ENCODE measurements at places on chromosomes 2 and 18.

GRCh38 chr2:52510432-52510831, 1257.2 kb upstream of the CHAC2 start:
- DNase-seq, result no peak

GRCh38 chr2:171522052-171522787, at the start of gene CYBRD1:
Gene CYBRD1 (plus strand): TSS chr2:171522474. CDS start chr2:171522546, 72 bp downstream.
- DNase-seq, result peak; percentile 83

GRCh38 chr2:220670511-220670910, 901.6 kb downstream of the EPHA4 start:
- no peak for DNase-seq

- DNase-seq, result no peak
Measured at GRCh38 chr2:10135296-10136089, 13.0 kb downstream of the RRM2 start.

DNA sequence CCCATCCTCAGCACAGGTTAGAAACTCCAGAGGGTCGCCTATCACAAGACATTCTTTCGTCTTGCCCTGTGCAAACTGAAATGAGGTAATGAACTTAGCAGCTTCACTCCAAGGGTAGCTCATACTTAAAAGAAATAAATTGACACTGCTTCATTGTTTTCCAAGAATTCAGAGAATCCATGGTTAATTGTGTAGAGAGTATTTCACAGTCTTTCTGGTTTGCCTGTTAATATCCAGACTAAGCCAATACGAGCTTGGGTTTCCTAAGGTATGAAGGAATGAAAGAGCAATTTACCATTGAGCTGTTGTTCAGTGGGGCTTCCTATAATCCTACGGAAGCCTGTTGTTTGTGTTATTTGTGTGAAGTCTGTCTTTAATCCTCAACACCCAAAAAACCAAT, 58.7 kb downstream of the FAM124B start:
- DNase-seq, result no peak

DNA sequence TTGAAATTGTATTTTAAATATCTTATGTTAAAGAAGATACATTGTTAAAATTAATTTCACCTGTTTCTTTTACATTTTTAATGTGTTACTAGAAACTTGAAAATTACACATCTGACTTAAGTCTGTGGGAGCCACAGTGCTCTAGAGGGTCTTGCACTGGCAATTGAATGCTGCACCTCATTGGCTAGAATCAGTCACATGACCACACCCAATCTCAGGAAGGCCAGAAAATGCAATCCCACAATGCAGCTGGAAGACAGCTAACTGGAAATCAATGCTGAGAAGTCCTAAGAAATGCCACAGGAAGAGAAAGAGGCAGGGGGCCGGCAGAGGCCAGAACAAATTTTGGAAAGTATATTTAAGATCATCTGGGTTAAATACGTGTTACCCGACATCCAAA, 189.2 kb upstream of the POU3F3 start:
- DNase-seq, result no peak

- no peak for DNase-seq
Measured at GRCh38 chr2:45072064-45072861, 63.0 kb upstream of the SIX2 start.

DNA sequence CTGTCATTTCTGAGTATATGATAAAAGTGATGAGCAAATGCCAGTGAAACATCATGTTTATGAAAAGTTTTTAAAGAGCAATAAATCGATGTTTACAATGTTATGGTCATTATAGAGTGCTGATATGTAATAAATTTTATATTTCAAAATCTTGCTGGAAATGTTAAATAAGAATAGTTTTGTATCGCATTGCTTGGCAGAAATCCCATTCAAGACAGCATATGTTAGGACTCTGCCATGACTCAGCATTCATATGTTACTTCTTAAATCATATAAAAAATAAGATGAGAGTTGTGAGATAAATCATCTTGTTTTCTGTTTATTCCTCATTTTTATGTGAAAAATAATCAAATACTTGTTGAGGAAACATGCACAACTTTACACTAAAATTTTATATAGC, 949.9 kb upstream of the NRXN1 start:
- peak; percentile 48 for DNase-seq

- DNase-seq, result no peak
Measured at GRCh38 chr18:78558948-78559347, 420.7 kb upstream of the SALL3 start.

DNA sequence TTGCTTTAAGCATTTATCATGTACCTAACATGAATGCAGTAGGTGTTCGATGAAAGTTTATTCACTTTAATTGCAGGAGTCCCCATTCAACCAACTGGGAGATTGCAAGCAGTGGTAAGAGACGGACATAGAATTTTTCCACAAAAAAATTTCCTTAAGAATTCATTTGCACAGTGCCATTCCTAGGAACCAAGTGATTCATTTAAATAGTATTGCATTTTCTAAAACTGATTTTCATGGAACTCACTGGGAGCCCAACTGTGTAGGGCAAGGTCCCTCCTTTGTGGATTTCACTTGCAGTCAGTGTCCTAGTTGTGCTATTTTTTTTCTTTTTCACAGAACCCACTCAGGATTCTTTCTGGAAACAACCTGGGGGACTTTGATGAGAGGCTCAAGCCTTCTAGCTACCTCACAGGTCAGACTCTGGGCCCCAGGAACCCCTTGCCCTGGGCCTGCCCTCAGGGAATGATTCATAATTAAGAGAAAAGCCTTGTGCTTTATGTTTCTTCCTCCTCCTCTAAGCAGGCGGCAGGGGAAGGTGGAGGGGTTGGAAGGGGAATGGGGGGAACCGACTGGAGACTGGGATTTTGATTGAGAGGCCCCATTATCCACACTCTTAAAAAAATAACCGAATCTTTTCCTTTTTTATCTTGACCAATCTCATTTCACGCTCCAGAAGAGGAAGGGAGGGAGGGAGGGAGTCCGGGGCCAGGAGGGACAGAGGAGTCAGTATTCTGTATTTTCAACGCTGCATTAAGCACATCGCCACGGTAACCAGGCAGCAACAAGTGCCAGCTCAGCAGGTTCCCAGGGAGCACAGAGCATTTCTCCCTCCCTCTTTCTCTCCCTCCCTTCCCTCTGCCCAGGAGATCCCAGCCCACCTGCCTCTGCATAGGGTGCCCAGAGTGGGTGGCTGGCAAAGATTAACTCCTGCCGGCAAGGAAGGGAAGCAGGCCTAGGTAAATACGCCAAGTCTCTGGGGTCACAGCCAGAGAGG, 51.8 kb downstream of the PSD4 start:
- no peak for DNase-seq

- DNase-seq, result no peak
Measured at GRCh38 chr2:60312618-60313017, 240.8 kb downstream of the BCL11A start.

DNA sequence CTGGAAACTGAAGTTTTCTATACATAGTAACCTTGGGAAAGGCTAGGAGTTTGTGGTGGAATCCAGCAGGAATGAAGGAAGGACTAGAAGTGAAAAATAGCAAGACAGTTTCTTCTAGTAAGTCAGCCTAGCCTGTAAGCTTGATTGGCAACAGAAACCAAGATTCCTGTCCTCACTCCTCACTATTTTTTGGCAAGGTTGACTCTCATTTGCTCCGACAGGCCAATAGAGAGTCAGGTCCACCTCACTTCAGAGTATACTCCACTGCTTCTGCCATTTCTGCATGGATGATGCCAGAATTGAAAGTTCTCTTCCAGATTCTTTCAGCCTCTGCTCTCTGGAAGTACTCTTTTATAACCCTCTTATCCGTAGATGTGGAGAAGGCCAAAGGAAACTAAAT, 352.4 kb downstream of the ZNF516 start:
- DNase-seq, result no peak

GRCh38 chr2:178072383-178073301, at the start of gene PDE11A:
Gene PDE11A (minus strand): TSS chr2:178072777. CDS start chr2:178072437, 340 bp downstream.
- peak; percentile 70 for DNase-seq

GRCh38 chr2:78553866-78554647, 471.4 kb upstream of the REG3G start:
- peak; percentile 28 for DNase-seq

GRCh38 chr18:46046688-46047087, 25.4 kb downstream of the PSTPIP2 start:
- DNase-seq, result no peak

DNA sequence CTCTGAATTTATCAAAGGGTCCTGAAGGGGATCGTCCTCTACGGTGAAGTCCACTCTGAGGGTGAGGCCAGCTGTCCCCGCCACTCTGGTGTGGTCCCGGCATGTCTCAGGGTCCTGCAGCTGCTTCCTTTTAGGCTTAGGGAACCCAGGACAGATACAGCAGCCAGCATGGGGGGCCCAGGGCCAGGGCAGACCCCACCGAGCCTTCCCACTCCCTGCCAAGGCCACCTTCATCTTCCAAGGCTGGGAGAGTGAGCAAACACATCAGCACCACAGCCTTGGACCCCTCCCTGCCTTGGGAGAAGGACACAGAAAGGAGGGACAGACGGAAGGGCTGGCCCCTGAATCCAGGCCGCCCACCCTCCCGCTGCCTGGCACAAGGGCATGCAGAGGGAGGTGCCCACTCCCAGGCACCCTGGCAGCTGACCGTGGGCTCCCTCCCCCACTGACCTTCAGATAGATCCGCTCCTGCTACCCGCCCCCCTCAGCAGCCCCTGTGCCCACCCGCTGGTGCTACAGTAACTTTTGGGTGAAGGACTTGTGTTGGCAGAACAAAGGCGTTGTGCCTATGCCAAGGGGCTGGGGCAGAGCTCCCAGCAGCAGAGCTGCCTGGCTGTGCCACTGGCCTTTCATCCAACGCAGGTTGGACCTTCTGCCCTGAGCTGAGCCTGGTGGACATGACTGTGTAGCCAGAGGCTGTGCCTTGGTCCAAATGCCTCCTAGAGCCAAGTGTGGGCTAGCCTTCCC, 7.6 kb downstream of the CYP26B1 start:
- no peak for DNase-seq

DNA sequence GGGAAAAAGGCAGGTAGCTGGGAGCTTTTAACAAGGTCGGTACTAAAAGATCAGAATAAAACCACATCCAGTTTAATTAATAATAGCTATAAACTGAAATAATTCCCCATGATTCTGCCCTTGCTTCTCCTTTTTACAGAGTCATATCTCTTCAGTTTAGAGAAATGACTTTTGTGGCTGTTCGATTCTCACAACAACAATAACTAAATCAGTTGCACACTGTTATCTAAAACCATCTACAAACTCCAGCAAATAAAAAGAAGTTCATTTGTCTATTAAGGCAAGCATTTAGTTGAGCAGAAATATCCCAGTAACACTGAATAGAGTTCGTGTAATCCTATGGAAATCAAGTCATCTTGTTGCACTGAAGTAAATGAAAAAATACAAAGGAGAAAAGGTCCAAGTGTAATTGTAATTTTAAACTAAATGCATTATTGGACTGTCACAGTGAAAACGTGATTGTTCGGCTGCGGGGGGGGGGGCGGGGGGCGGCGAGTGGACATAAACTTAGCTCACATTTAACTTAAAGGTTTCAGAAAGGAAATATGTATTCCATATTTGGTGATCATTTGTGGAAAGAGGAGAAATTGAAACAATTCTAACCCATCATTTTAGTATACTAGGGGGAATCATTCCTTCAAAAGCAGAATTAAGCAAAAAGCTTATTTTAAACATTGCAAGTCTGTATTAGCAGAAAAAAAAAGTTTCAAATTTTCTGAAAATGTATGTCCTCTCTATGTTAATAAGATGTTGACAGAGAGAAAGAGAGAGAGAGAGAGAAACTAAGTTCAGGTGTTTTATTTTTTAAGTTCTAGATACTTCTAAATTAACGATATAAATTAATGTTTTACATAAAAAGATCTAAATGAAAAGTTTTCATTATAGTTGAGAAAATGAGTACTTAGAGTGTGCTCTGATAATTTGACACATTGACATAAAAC, 144.5 kb downstream of the MEIS1 start:
- no peak for DNase-seq

DNA sequence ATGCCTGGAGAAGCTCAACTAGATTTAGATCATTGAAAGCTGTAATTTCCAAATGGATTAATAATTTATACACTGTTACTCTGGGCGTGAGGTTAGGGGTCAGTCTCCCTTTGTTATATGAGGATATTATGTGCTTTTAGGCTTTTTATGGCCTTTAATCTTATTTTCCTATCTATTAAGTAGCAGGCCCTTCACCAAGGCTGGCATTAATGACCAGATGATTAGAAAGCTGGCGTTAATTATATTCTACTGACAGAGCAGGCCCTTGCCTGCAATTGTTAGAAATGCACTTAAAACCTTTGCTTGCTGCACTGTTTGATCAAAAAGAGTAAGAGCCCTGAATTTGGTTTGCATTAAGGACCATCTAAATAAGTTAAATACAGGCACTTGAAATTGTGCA, 75.3 kb downstream of the EPAS1 start:
- no peak for DNase-seq

- DNase-seq, result no peak
Measured at GRCh38 chr18:48947092-48947491, 3.7 kb downstream of the SMAD7 start.

DNA sequence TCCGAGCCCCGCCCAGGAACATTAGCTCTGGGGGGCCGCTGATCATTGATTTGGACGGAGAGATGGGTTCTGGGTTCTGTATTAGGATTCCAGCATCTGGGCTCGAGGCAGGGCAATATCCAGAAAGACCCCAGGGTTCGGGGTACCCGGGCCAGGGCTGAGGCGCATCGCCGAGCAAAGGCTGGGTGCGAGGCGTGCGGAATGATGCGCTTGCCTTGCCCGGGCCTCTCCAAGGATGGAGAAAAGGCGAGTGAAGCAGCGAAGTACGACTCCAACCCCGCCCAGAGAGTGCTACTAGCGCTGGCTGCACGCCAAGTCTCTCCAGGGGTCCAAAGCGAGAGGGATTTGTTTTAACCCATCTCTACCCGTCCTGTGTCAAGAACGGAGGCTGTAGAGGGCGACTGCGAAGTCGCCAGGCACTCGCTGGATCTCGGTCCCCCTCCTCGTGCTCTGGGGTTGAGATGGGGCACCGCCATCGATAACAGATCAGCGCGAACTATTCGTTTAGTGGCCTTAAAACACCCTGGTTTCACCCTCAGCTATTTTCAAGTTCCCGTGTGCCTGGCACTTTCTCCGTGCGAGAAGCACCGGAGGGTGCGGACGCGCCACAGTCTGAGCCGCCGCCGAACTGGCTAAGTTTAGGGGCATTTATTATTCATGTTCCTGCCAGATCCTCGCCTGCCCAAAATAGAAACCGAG, 1.9 kb downstream of the ADCYAP1 start:
- no peak for DNase-seq

GRCh38 chr18:446941-447560, 53.5 kb downstream of the COLEC12 start:
- no peak for DNase-seq

All from OCI-M1 (cell line).